ENCODE measurements at places on chromosomes 2 and 18.

- DNase-seq = no peak
Observed at GRCh38 chr2:196166876-196167275, 4.5 kb downstream of the STK17B start.

GRCh38 chr2:12217175-12217574 is 470.7 kb downstream of the LPIN1 start:
- DNase-seq = no peak

DNA sequence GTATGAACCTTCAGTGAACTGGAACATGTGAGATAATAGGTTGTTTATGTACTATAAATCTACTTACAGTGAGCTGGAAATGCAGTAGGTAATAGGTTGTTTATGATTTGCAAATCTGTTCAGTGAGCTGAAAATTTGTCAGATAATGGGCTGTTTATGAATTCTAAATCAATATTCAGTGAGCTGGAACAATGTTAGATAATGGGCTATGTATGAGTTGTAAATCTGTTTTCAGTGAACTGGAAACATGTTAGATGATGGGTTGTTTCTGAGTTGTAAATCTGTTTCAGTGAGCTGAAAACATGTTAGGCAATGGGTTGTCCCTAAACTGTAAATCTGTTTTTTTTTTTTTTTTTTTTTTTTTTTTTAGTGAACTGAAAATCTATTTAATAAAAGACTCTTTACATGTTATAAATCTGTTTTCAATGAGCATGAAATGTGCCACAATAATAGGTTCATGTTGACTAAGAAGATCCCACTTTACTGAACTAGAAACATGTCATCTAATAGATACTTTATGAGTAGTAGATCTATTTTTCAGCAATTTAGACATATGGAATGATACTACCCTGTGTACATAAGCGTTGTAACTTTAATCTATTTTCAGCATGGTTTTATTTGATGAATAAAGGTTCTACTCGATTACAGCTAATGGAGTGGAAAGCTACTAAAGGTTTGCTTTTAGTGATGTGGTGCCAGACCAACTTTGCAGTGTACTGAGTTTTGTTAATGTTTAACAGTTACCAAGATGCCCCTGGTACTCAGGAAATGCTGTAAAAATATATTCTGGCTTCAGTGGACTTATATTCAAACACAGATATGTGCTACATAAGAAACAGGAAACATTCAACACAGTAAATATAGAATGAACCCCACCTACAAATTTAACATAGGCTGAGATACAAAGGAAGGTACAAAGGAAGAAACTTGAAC is 1471.8 kb downstream of the LRP1B start:
- DNase-seq = no peak

- no peak for DNase-seq
Observed at GRCh38 chr2:216974321-216975302, 114.7 kb upstream of the TNP1 start.

DNA sequence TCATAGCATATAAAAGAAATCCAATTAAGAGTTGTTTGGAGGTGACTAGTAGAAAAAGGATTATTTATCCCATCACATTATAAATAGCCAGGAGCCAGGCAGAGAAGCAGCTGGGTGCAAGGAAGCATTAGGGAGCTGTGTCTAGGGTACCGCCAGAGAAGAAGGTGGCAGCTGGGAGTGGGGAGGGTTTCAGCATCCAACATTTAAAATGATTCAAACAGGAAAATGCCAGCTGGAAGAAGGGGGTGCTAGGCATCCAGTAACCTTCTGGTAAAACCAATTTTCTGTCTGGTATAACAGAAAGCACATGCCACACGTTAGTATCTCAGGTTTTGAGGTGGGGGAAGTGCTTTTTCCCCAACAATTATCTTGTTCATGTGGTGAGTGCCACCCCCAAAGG is 452.4 kb downstream of the ZEB2 start:
- no peak for DNase-seq

DNA sequence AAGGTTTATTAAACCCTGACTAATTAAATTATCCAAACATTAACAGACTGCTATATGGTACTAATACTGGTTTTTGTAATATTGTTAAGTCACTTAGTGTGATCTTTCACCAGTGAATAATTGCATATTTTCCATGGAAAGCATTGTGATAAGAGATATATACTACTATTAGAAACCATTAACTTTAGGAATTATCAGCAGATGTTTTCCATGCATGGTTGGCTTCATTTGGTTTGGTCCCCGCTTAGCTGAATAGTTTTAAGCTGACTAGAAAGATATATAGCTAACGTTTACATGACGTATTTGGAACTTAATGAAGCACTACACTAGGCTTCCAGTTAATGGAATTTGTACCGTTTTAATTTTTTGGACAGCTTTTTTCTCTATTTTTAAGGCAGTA is 37.9 kb downstream of the LCLAT1 start:
- no peak for DNase-seq

DNA sequence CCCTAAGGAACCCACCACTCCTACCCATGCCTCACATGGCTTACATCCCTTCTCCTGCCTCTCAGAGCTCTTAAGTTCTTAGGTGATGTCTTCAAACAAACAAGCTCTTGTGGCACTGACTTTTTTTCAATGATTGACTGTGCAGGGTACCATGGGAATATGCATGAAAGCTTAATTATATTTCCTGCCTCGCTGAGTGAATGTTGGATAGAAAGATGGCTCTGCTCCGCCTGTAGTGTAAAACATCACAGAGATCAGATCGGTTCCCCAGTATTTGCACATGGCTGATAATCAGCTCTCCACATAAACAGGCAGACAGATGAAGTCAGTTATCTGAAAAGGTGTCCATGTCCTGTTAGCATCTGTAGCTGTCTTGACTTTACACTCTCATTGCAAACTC is 820.8 kb downstream of the TDRD15 start:
- DNase-seq = no peak

GRCh38 chr2:168132389-168132788 is 115.0 kb downstream of the STK39 start:
- no peak for DNase-seq

DNA sequence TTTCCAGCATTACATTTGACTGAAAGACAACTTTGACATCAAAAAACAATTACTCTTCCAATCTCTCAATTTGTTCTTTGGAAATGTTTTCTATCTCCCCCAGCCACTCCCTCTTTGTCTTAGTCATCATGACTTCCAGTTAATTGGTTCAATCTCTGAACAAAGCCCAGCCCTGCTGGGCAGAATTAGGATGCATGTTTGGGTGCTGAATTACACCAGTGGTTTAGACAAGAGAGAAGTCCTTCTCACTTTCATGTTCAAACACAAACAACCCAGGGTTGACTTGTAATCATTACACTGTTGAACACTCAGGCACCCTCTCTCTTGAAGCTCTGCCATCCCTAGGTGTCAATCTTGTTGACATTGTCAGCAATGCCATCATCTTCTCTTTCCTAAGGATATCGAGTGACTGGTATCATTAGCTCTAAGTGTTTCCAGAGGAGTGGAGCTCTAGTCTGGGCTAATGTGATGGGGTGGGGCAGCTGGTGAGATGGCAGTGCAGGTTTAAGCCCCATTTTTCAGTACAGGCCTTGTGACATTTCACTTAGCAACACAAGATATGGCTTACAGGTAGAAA is 90.8 kb upstream of the MEIS1 start:
- no peak for DNase-seq

DNA sequence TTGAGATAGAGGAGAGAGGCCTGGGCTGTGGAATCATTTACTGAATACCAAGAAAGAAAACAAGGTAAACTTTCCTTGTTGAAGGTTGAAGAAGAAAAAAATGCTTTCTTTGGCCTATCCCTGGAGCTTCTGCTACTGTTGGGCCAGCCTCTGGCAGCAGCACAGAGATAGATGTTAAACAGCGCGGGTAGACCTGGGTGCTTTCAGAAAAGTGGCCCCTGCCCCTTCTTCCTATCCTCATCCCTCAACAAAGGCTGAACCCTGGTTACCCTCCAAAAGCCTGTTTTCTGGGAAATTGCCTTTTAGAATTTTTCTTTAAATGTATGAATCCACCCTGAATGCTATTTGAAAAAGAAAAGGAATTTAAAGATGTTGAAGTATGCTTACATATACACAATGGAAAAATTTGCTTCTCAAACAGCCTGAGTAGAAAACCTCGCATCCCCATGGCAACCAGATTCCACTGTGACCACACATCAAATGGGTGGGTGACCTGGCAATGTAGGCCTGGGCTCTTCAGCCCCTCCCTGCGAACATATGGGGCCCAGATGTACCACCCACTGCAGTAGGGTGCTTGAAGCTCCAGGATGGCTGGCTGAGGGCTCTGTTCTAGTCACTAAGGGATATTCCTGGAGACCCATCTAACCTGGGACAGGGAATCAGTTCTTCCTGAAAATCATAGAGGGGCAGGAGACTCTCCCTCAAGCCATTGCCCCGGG is 23.4 kb upstream of the CHRNA1 start:
- DNase-seq = no peak

DNA sequence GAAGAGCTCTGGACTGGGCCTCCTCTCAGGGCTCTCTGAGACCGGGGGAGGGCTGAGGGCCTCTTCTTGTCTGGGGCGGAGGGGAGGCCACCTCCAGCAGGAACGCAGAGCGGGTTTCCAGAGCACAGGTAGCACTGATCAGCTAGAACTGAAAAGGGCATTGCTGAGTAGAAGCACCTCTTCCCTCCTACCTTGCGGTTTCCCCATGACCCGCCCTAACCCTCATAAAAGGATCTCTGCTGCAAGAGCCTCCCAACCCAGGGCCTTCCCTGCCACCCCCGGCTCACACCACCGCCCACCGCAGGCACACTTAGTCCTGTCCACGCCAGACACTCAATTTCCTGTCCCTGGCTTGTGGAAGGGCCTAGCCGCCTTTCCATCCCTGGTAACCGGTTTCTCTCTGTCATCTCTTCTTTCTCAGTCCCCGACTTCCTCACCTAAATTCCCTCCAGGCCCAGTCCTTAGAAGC is 966 bp downstream of the ADCY3 start:
- no peak for DNase-seq

- no peak for DNase-seq
Observed at GRCh38 chr18:12053289-12053688, 40.4 kb upstream of the ANKRD62 start.

- no peak for DNase-seq
Observed at GRCh38 chr18:50090370-50091312, 104.3 kb downstream of the MYO5B start.

- DNase-seq = peak; percentile 36
Observed at GRCh38 chr2:70472221-70472890, 81.3 kb downstream of the TGFA start.

- peak; percentile 41 for DNase-seq
Observed at GRCh38 chr2:170313992-170314348, 136.0 kb downstream of the MYO3B start.

- no peak for DNase-seq
Observed at GRCh38 chr2:86624267-86624547, 542 bp upstream of the RNF103 start.

GRCh38 chr2:130808482-130809268 is 28.0 kb upstream of the ARHGEF4 start:
- DNase-seq = no peak

DNA sequence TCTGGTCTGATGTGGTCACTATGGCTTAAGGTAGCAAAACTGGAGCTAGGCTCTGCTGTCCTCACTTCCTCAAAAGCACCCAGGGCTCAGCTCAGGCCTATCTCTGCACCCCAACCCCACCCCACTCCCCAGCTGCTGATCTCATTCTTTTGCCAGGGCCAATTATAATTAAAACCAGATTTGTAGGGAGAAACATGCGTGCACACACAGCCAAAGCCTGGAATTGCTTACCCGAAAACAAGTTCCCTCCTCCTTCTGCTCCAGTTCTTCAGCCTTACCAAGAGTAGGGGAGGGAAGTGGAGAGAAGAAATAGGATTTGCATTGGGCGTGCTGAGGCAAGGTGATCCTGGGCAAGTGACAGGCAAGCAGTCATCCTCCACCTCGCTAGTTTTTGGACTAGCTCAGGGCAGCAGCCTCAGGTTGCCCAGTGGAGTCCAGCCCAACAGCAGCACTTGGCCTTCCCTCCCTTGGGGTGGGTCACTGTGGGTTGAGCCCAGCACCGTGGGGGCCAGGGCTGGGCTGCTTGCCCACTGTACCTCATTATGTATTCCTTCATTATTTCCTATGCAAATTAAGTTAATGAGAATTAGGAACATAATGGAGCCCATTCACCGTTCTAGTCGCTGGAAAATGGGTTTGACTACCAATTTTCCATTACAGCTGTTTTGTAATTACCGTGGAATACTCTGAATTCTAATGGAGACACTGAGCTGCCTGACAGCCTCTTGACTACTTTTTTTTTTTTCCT is 199.1 kb upstream of the CELF4 start:
- DNase-seq = no peak

DNA sequence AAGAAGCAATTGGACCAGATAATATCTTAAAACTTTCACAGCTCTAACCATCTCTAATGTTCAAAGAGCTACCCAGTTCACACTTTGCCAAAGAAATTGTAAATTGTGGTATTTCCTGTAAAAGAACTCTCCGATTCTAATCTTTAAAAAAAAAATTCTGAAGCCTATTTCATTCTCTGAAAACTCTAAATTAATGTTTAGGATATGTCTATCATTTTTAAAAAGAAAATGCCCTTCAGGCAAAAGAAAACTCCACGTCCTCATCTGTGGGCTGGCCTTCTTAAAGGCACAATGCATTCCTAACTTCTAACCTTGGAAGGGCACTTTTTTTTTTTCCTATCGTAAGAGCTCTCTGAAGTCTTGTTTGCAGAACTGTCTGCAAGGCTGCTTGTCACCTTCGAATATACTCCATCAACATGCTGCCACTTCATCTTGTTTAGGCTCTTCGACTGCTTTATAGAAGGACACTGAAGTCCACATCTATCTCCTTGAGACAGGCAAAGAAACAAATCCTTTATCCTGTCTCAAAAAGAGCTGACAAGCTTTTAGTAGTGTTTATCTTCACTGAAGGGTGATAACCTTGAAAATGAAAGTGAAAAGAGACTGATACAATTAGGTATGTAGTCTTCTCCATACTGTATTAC is 124.3 kb upstream of the SLC39A10 start:
- DNase-seq = no peak

GRCh38 chr18:59681521-59682004 is 15.7 kb downstream of the CCBE1 start:
- DNase-seq = peak; percentile 23

GRCh38 chr18:5841518-5841917 is 53.8 kb downstream of the TMEM200C start:
- DNase-seq = no peak

DNA sequence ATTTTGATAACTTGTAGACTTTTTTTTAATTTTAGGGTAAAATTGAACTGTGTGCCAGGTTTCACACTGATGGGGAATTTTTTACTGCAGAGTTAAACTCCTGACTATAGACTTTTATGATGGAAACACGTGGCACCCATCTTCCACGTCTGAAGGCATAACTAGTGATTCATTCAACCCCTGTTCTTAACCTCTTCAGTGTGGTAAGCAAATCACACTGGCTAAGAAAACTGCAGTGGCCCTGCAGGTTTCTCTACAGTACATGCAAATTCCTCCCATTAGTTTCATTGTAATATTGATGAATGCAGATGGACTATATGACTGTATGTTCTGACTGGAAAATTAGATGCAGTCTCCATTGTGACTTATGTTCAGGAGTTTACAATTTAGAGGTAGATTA is 47.2 kb downstream of the SMAD4 start:
- DNase-seq = no peak

- DNase-seq = no peak
Observed at GRCh38 chr18:49832221-49832647, 18.9 kb upstream of the ACAA2 start.

Measured in NCI-H1092 (cell line).